ENCODE measurements at places on chromosomes 12 and 14.
A peak's percentile ranks its signal among the peaks of the same experiment; 100 is the strongest.

- DNase-seq, result no peak
These were observed 20.1 kb upstream of the BAZ1A start for GRCh38 chr14:34895277-34895676.

DNA sequence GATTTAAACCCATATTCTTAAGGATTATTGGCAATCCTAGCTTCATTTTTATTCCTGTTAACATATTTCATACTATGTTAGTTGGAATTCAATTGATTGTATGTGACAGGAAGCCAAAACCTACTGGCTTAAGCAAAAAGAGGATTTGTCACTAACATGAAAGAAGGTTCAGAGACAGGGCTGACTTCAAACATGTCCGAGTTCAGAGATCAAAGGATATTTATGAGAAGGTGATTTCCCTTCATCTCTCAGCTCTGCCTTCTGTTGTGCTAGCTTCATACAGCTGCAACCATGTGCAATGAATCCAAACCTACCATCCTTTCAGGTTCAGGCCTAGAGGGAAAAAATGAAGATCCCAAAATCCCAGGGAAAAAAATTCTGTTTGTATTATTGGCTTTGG, 349.7 kb downstream of the ATP23 start:
- no peak for DNase-seq

DNA sequence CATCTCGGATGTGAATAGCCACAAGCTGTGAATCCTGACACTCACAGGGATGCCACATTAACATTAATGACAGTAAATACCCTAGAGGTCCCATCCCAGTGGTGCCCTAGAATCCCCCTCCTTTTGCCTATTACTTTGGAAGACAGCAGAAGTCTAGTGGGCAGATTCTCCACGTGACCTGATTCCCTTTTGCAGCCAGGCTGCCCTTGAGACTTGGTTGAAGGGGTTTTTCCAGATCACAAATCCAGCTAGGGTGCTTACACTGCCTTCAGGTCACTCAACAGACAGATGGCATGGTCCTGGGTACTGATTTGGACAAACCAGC, 8.7 kb downstream of the HDAC7 start:
- no peak for DNase-seq

- DNase-seq, result no peak
These were observed 77.5 kb downstream of the FIGNL2 start for GRCh38 chr12:51771008-51771407.

DNA sequence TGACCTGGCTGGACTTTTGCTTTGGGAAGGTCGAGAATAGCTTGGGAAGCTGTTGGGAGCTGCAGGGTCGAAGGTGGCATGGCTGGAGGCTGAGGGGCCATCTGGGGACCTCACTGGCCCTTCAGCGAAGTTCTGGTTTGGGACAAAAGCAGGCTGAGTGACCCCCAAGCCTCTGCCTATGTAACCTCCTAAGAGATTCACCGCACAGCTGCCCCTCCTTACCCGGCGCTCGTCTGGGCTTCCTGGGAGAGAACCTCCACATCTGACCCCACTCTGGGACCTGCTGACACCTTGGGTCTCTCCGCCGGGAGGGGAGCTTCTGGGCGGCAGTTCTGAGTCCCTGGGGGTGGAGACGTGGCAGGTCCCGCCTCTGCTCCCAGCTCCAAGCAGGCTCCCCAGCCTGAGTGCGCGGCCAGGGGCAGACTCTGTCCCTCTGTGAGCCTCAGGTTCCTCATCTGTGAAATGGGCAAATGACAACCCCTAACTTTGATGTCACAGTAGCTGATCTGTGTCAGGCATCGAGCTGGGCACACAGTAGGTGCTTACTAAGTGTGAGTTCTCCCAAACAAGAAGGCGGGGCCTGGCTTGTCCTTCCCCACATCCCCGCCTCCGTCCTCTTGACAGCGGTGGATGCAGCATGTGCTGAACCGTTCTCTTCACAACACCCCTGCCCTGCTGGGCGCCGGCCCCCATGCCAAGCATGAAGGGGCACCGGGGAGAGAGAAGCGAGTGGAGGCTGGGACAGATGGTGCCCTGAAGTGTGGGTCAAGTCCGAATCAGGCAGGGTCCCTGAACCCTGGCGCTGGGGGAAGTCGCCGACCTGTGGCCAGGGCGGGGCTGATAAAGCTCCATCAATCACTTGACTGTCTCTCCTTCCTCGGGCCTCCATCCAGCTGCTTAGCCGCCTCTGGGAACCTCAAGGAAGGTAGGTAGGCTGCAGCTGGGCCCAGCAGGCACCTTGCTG, 3.8 kb downstream of the EXOC3L4 start:
- no peak for DNase-seq

- peak; percentile 5 for DNase-seq
These were observed 829.1 kb upstream of the MGAT4C start for GRCh38 chr12:87085286-87085685.

DNA sequence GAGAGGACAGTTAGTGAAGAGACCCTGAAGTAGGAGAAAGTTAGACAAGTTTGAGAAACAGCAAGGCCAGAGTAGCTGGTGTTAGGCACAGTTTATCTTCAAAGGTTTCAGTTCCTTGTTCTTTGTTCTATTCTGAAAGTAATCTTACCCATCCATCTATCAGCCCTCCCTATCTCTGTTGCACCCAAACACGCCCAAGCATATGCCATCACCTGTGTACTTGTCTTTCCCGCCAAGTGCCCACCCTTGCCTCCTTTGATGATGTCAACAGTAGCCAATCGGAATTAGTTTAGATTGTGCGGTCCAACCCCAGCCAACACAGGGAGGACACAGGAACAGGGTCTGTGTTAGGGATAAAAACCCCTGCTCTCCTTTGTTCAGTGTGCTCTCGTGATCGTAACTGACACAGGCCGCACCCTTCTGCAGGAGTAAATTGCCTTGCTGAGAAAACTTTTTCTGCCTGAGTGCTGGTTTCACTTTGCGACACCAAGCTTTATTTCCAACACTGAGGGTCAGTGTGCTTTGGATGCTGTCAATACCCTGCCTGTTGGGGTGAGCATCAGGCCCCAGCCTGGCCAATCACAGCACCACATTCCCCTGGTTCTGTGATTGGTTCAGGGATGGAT, 4.7 kb upstream of the TMEM229B start:
- no peak for DNase-seq

GRCh38 chr12:111269718-111270117, 99.2 kb downstream of the PHETA1 start:
- DNase-seq, result no peak

- no peak for DNase-seq
These were observed 1003.6 kb downstream of the FSCB start for GRCh38 chr14:43503508-43503907.

GRCh38 chr12:40829738-40830144, 137.5 kb downstream of the CNTN1 start:
- DNase-seq, result no peak

DNA sequence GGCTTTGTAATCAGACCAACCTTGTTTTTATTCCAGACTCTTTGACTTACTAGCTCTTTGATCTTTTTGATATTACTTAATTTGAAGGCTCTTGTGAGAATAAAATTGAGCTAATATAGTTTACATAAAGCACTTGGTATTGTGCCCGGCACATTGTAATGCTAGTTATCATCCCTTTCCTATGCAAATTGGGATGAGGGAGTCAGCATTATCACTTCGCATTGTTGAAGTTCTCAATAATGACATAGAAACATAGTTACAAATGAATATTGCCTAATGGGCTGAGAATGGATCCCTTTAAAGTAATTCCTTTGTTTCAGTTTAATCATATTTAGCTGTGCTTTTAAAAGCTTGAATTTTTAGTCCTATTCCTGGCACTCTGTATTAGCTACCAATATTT, 36.6 kb downstream of the SUPT16H start:
- no peak for DNase-seq

GRCh38 chr12:123011701-123012100, 31.2 kb downstream of the ARL6IP4 start:
- no peak for DNase-seq

- no peak for DNase-seq
These were observed 137.5 kb upstream of the MYL2 start for GRCh38 chr12:111057701-111058425.
